Airway epithelial cell (primary cell): ENCODE measurements at places on chromosomes 5 and 9. TPM values are rescaled to one million over a fixed set of nuclear protein-coding genes. Genes with fewer than 3 reads are reported as not detected.

The GALT gene
- total RNA-seq = 15.4 and 21.8 TPM in 2 replicates

The PPP6C gene
- total RNA-seq = 20.1 and 23.6 TPM in 2 replicates

The KLHL3 gene
- 0.79 and 1.6 TPM in 2 replicates for total RNA-seq

The SLC6A3 gene
- not detected in 2 replicates for total RNA-seq

The TAF7 gene
- 28.8 and 30.0 TPM in 2 replicates for total RNA-seq
